ENCODE measurements at places on chromosomes 11 and 22. TPM values are rescaled to one million over a fixed set of nuclear protein-coding genes. Genes with fewer than 3 reads are reported as not detected.

Gene KCNQ1
- 0.32 TPM for total RNA-seq

Gene POU2AF2
- not detected for total RNA-seq

GRCh38 chr22:36347094-36347493, 40.7 kb downstream of the MYH9 start:
- no peak for DNase-seq

Gene OR52N4
- total RNA-seq = not detected

DNA sequence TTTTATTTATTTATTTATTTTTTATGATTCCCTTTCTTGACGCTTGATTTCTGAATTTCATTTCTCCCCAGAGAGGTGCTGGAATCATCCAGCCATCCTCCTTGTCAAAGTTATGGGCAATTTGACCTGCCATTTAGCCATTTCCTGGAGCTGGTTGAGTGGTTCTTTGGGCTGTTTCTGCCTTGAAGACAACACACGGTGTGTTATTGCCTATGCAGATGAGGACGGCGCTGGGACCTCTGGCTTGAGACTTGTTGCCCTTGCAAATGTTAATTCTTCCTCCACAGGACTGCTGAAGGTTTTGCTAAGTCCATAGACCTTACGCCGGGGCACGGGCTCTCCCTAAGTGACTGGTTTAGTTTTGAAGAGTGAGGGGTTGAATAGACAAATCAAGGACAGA, 147.9 kb upstream of the PLET1 start:
- DNase-seq = no peak

Gene MMP11
- total RNA-seq = 51.5 TPM

GRCh38 chr11:44212128-44212527, 97.8 kb downstream of the ALX4 start:
- no peak for DNase-seq

Gene OR52I1
- not detected for total RNA-seq

- DNase-seq = peak; percentile 83
Observed at GRCh38 chr22:30291058-30291892, 2.0 kb upstream of the CASTOR1 start.

DNA sequence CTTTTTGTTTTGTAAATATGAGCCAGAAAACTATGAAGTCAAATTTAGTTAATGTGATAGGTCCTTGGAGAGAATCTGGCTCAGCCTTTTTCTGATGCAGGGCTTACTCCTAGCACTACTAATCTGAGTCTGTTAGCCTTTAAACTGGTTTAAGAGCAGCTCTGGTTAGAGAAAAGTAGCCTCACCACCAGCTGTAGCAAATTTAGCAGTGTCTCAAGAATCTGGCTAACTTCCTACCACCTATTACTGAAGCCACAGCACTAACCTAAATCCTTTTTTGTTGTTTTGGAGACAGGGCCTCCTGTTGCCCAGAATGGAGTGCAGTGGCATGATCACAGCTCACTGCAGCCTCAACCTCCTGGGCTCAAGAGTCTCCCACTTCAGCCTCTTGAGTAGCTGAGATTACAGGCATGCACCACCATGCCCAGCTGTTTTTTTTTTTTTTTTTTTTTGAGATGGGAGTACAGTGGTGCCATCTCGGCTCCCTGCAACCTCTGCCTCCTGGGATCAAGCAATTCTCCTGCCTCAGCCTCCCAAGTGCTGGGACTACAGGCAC, 13.9 kb downstream of the RBM4B start:
- peak; percentile 6 for DNase-seq

Gene CCDC87
- total RNA-seq = 0.26 TPM

DNA sequence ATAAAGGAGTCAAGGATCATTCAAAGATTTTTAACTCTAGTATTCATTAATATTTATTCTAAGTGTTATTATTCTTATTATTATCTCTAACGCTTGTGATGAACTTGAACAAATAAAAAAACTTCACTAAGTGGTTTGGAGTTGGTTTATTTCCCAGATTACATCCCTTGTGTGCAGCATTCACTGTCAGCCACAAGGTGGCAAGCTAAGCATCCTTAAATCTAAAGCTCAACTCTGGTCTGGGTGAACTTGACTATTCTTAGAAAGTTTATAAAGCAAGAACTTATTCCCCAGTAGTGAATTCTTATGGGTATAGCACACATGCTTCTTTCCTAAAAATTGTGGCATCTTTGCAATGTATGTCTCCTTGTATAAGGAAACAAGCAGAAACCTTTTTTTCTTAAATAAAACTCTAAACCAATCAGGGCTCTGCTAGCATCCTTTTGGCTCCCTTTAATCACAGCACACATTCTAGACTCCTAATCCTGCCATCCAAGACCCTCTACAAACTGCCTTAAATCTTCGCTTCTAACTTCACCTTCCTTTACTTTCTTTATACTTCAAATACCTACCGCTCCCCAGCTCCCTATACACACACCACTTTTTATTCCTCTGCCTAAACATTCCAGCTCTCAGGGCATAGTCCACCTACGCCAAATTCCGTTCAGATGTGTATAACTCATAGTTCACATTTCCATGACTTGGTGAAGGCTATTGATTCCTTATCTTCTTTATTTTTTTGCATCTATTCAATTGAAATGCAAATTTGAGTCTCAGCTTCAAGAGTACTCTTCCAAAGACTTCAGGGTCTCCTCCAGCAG, 1068.8 kb downstream of the DLG2 start:
- peak; percentile 44 for DNase-seq

Gene CLTCL1
- 46.2 TPM for total RNA-seq
